Left renal pelvis (tissue), 4 donors: ENCODE measurements at places on chromosomes 16 and 17. TPM values are rescaled to one million over a fixed set of nuclear protein-coding genes. Genes with fewer than 3 reads are reported as not detected.

DNA sequence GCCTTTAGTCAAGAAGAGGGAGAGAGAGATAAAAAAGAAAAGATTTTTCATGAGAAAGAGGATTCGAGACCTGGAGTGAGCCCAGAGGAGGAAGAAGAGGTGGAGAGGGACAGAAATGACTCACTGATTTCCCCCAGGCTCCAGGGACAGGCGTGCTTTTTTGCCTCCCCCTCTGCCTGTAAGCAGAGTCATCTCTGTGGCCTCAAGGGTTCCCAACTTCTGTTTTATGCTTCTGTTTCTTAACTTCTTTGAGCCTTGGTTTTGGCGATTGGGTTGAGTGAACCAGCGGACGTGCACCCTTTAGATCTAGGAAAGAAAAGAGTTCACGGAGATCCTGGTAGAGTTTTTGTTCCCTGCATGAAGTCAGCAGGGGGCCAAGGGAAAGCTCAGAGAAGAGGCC lies 147.9 kb upstream of the NOL11 start:
- DNase-seq, result no peak

DNA sequence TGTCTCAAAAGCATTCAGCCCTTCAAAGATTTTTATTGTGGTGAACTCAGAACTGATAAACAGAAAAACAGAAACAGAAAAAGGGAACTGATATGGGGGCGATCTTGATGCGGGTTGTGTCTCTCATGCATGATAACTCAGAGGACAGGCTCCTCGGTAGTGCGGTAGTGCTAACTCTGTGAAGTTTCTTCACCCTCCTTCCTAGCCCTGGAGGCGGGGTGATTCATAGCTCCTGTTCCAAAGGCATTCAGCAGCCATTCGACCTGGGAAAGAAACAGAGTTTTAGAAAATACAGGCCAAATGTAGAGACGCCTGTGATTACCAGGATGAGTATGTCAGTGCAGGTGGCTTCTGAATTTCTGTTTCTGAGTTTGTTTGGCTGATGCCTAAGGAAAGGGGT lies 5.5 kb upstream of the MAF start:
- no peak for DNase-seq

- no peak for DNase-seq
Measured at GRCh38 chr16:77511053-77511452, 76.2 kb upstream of the ADAMTS18 start.

Gene ATXN1L
- polyA plus RNA-seq, result 35.2 TPM

- DNase-seq, result no peak
Measured at GRCh38 chr16:84559311-84559932, 55.0 kb upstream of the MEAK7 start.
